ENCODE measurements at places on chromosomes 3 and 15.

GRCh38 chr3:179398574-179399231, 51.2 kb downstream of the MFN1 start:
- DNase-seq = no peak

DNA sequence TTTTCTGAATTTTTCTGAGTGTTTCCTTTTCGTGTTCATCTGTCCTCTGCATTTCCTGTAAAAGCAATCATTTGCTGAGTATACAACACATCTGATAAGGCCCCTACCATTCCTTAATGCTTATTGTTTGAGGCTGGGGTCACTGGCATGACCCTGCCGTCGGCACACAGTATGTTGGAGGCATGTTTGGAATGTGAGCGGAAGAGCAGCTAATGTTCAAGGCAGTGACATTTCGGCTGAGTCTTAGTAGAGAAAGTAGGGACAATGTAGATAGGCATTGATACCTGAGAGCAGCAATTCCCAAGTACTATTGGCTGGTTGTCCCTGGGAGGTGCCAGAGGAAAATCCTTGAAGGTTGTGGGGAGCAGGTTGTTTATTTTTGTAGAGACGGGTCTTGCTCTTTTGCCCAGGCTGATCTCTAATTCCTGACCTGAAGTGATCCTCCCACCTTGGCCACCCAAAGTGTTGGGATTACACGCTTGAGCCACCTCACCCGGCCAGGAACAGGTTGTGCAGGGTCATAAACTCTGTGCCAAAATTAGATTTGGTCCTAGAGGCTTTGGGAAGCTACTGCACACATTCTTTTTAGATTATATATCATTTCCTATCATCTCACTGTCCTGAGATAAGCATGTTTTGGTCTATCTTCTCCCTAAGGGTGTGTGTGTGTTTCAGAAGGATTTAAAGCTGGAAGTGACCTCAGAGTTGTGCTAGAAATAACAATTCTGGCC, 13.5 kb downstream of the PTPN23 start:
- no peak for DNase-seq

DNA sequence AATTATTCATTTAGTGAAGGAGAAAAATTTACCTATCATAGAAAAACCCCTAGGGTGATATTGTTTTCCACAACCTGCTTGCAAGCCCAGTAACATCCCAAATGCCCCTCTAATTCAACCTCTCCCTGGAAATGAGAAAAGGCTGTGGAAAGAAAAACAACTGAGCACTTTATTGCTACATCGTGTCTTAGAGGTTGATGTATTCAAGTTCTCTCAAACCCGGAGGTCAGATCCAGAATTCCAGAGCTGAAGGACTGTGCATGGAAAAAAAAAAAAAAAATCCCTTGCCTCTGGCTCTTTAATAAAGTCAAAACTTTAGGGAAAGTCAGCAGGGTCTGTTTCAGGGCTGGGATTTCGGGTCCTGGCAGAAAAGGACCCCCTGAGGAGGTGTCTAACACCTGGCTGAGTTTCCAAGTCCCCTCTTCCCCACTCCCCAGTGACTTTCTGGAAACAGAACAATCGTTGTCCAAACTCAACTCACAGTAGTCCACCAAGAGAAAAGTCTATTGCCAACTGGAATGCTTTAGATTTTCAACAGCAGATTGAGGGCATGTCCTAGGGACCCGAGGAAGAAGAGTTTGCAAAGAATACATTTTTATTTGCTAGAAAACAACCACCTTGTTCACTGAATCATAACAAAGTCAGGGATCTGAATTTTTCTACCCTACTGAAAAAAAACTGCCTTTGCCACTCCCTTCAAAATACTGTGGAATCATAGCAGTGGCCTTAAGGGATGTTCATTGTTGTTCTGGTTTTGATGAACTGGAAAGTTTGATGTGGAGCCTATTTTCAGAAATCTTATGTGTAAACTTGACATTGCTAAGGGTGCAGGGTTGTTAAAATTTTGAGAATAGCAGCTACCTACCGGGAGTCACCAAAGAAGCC, 207.5 kb upstream of the ADAMTS9 start:
- no peak for DNase-seq

DNA sequence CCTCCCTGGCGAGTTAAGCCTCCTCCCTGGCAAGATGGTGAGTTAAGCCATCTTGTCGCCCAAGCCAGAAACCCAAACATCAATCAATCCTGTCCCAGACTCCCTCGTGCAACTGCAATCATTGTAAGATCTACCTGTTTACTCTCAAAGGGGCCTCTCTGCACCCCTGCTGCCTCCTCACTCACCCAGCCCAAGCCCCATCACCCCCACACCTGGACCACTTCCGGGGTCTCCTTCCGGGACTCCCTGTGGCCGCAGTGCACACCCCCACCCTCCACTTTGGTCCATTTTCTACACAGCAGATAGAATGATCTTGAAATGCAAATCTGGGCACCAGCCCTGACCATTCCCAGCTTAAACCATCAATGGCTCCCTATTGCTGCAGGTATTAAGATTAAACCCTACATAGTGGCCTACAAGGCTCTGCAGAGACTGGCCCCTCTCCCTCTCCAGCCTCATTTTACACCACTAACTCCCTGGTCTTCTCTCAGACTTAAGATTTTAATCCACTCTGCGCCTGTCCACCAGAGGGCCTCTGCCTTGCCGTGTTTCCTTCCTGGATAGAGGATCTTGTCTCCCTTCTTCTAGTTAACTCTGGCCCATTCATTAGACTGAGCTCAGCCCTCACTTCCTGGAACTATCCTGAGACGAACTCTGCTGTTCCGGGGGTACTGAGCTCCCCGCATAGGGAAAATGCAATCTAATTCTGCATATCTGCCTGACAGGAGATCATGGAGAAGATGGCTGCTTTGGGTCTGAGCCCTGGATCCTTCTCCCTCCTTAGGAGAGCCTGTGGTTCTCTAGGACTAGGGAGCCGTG, 41.9 kb upstream of the SLC6A1 start:
- no peak for DNase-seq

DNA sequence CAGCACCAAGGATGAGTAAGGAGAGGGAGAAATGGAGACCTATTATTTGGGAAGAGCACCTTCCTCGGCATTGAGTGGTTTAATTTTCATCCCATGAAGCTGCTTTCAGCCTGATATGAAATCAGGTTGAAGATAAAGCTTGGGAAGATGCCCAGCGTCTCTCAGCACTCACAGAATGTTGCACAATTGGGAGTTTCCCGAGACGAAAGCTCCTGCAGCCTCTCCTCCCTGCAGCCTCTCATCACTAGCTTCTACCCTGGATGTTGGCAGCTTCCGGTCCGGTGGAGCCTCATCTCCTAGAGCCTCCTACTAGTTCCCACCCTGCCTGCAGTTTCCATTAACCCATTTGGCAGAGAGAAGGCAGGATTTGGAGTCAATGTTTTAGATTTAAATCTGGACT, 40.3 kb downstream of the EDEM1 start:
- no peak for DNase-seq

DNA sequence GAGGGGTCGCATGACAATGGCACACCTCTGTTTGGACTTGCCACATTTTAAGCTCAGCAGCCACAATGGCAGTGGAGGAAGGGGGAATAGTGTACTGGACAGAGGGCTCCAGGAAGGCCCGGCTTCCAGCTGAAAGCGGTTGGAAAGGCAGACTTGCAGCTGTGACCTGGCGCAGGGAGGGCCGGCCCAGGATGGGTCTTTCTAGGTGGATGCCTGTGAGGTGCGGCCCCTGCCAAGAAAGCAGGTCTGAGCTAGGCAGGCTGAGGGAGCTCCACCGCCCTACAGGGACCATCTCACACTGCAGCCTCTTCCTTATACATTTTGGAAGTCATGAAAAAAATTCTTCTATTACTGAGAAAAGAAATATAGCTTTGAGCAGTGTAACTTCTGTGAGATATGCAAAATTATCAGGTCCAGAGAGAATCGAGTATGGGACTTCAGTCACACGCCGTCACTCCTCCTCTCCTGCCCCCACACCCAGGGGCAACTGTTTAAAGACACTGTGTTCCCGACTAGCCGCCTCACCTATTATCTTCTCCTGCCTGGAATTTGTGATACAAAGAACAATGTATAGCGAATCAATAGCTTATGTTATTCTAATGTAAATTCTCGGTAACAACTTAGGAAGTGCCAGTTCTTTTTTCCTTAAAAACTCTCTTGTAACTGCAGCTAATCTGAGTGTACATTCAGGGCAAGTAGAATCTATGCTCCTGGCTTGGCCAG, 331.0 kb downstream of the OCA2 start:
- no peak for DNase-seq

- no peak for DNase-seq
Observed at GRCh38 chr3:192597506-192597905, 129.8 kb downstream of the FGF12 start.

- no peak for DNase-seq
Observed at GRCh38 chr3:86938416-86939105, 52.4 kb downstream of the VGLL3 start.

DNA sequence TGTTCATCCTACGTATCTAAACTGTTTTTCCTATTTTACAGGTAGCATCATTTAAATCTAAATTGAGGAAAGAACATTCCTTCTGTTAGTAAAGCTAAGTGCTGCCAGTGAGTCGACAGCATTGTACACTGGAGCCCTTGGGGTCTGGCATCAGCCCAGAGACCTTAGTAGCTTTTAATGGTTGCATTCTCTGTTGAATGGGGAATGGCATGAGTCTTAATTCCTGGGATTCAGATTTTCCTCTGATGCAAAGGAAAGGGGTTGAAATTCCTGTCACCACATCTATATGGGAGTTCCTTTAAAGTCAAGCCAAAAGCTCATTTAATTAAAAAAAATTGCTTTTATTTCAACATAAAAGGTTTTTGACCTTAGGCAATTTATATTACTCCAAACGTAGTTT, 148.4 kb upstream of the GBE1 start:
- DNase-seq = no peak

- DNase-seq = no peak
Observed at GRCh38 chr15:69673291-69673881, 220.8 kb downstream of the RPLP1 start.

- DNase-seq = no peak
Observed at GRCh38 chr3:43629741-43630140, 7.9 kb upstream of the ANO10 start.

- no peak for DNase-seq
Observed at GRCh38 chr3:39021465-39022285, 30.1 kb downstream of the SCN11A start.

DNA sequence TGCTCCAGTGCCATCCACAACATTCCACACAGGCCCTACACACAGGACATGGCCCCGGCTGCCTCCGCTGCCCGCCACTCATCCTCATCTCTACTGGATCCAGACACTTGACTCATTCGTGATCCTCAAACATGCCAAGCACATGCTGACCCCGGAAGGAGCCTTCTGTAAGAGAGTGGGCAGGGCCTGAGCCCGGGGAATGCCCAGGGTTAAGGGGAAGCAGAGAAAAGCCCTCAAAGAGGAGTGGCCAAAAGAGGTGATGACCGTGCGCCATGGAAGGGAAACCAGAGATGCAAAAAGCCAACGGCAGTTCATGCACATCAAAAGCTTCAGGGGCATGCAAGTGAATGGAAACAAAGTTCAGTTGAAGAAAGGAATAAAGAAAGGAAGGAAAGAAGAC, 46.1 kb downstream of the RFTN1 start:
- DNase-seq = no peak

GRCh38 chr3:147384210-147385058, 21.9 kb downstream of the ZIC4 start:
- DNase-seq = no peak

DNA sequence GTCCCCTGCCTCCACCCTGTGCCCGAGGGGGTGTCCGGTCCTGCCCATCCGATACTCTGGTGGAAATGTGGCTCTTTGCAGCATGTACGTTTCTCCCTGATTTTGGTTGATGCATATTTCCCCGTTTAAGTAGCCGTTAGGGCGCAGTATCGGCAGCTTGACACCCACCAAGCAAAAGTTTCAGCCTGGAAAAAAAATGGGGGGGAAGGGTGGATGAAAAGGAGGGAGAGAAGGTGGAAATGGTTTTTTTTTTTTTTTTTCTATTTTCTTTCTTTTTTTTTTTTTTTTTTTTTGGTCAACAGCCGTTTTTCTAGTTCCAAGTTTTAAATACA, 1.3 kb downstream of the RAP2B start:
- no peak for DNase-seq
